Esophagus squamous epithelium (tissue), 5 donors: ENCODE measurements at places on chromosomes 12 and 14.

DNA sequence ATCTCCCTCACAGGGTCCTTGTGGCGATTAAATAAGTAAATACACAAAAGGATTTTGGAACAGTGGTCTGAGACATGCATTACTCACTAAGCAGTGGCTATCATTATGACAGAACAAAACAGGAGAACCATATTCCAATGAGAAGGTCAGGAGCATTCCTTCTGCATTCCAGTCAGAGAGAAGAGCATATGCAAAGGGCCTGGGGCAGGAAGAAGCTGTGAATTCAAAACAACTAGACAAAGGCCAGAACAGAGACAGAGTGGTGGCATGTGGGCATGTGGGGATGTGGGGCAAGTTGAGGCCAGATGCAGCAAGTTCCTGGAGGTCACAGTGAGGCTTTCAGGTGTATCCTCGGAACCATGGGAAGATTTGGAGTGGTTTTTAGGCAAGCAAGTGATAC is 70.1 kb upstream of the VRK1 start:
- H3K27ac ChIP-seq, result no peak overlapping the region
- no peak for DNase-seq
- H3K4me3 ChIP-seq, result no peak overlapping the region
- H3K27me3 ChIP-seq, result peaks cover 33% of the 10 kb centered on the region

DNA sequence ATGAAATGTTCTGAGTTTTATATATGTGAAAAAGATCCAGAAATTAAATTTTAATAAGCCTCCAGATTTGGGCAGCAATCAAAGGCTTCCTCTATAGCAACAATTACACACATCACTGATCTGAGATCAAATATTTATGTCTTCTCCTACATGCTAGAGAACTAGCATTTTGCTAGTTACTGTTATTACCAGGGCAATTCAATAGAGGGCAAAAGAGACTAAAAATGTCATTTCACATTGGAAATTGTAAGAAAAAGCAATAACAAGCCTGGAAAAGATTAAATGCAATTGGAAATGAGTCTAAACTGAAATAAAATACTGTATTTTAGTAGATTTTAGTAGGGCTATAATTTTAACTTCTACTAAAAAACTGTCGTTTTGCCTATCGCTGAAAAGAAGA is 32.6 kb upstream of the ANO6 start:
- no peak overlapping the region for H3K27ac ChIP-seq
- H3K4me3 ChIP-seq, result no peak overlapping the region
- no peak for DNase-seq
- no peaks in the 10 kb centered on the region for H3K4me1 ChIP-seq

DNA sequence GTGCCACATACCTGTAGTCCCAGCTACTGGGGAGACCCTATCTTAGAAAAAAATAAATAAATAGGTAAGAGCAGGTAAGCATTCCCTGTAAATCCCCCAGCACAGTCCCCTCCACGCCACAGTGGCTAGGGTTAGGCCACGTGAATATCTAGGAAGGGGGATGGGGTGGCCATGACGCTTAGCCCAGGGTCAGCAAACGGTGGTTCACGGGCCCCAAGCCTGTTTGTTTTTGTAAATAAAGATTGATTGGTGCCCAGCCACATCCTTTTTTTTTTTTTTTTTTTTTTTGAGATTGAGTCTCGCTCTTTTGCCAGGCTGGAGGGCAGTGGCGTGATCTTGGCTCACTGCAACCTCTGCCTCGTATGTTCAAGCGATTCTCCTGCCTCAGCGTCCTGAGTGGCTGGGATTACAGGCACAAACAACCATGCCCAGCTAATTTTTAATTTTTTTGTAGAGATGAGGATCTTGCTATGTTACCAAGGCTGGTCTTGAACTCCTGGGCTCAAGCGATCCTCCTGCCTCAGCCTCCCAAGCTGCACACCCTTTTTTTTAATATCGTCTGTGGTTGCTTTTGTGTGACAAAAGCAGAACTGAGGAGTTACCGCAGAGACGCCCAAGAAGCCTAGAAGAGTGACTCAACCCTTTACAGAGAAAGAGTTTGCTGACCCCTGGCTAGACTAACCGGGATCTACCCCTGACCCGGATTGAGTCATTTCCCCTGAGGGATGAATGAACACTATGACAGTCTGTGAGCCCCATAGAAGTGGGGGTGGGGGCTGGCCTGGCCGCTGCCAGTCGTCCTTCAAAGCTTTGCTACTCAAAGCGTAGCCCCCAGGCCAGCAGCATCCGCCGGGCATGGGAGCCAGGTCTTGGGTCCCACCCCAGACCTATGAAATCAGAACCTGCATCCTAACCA is 113.7 kb upstream of the NCOR2 start:
- H3K27me3 ChIP-seq, result no peaks in the 10 kb centered on the region
- H3K4me1 ChIP-seq, result peaks cover 61% of the 10 kb centered on the region
- peak overlapping the region; percentile 84 for H3K27ac ChIP-seq
- no peaks in the 10 kb centered on the region for H3K36me3 ChIP-seq
- H3K4me3 ChIP-seq, result no peak overlapping the region

- H3K27me3 ChIP-seq, result no peaks in the 10 kb centered on the region
- H3K36me3 ChIP-seq, result no peaks in the 10 kb centered on the region
- no peaks in the 10 kb centered on the region for H3K4me1 ChIP-seq
- H3K4me3 ChIP-seq, result no peak overlapping the region
These were observed 8.4 kb upstream of the GLIPR1 start for GRCh38 chr12:75471902-75472890.

- H3K4me1 ChIP-seq, result peaks cover 15% of the 10 kb centered on the region
- no peak for DNase-seq
- peaks cover 3% of the 10 kb centered on the region for H3K36me3 ChIP-seq
- H3K27me3 ChIP-seq, result no peaks in the 10 kb centered on the region
These were observed 17.9 kb upstream of the HIGD1C start for GRCh38 chr12:50934371-50934851.

GRCh38 chr14:23054000-23054811 is 3.1 kb downstream of the CDH24 start:
- H3K4me3 ChIP-seq, result no peak overlapping the region
- DNase-seq, result no peak
- peaks cover 30% of the 10 kb centered on the region for H3K4me1 ChIP-seq
- peaks cover 4% of the 10 kb centered on the region for H3K36me3 ChIP-seq
- H3K27ac ChIP-seq, result no peak overlapping the region

GRCh38 chr14:96626916-96627315 is 124.7 kb downstream of the PAPOLA start:
- H3K4me3 ChIP-seq, result no peak overlapping the region
- H3K36me3 ChIP-seq, result no peaks in the 10 kb centered on the region
- no peaks in the 10 kb centered on the region for H3K4me1 ChIP-seq
- no peaks in the 10 kb centered on the region for H3K27me3 ChIP-seq

DNA sequence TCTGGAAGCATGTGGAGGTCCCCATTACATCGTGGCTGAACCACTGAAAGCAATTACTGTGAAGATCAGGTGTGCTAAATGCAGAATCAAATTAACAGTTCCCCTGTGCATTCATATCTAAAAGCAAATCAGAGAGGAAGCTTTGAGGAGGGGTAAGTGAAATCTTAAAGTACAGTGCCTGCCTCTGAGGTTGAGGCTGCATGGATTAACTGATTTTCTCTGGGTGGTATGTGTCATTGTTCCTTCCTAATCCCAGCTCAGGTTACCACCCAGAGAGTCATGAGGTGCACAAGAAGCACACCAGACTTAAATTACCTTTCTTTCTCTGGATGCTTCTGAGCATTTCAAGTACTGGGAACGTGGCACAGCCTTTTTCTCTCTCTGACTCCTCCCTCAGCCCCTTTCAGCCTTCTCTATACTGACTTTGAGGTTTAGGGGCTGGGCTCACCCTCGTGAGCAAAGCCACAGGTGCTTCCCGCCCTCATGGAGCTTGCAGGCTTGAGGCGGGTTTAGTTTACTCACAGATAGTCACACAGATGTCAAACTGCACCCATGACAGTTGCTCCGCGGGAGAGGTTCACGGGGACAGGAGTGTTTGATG is 237.6 kb upstream of the CRY1 start:
- no peak overlapping the region for H3K27ac ChIP-seq
- H3K36me3 ChIP-seq, result no peaks in the 10 kb centered on the region
- DNase-seq, result no peak

GRCh38 chr12:57983146-57983857 is 41.9 kb downstream of the ATP23 start:
- no peak for DNase-seq
- H3K27me3 ChIP-seq, result no peaks in the 10 kb centered on the region
- no peak overlapping the region for H3K27ac ChIP-seq
- H3K4me3 ChIP-seq, result no peak overlapping the region
- peaks cover 5% of the 10 kb centered on the region for H3K4me1 ChIP-seq

- H3K27me3 ChIP-seq, result peaks cover 100% of the 10 kb centered on the region
- DNase-seq, result no peak
- no peak overlapping the region for H3K27ac ChIP-seq
- H3K4me3 ChIP-seq, result no peak overlapping the region
- H3K36me3 ChIP-seq, result no peaks in the 10 kb centered on the region
These were observed 7.8 kb downstream of the LRTM2 start for GRCh38 chr12:1827826-1828805.

DNA sequence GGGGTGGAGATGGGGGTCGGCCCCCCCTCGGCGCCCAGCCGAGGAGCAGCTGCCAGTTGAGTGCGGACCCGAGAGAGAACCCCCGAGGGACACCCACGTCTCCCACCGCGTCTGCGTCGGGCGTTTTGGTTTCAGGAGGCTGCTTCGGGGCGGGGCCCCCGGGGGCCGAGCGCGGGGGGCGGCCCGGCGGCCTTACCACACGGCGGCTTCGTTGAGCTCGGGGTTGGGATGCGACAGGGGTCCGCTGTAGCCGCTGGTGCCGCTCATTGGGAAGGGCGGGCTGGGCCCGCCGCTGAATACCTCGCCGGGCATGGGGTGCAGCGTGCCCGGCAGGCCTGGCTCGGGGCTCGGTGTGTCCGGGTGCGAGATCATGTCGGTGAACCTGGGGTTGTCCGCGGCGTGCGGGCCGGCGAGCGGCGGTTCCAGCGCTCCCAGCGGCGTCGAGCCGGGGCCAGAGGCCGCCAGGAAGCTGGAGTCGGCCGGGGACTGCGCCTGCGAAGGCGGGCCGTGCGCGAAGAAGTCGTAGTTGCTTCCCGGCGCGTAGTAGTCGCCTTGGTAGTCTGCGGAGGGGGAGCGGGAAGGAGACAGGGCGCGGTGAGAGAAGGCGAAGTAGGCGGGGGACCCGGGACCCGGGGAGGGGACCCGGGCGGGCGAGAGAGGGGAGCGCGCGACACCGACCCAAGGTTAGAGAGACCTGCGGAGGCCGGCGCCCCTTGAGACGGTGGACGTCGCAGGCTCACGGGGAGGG is 8.5 kb downstream of the LHX5 start:
- no peaks in the 10 kb centered on the region for H3K36me3 ChIP-seq
- H3K27me3 ChIP-seq, result peaks cover 58% of the 10 kb centered on the region
- H3K4me1 ChIP-seq, result peaks cover 20% of the 10 kb centered on the region
- H3K4me3 ChIP-seq, result peak overlapping the region; percentile 35
